ENCODE measurements at places on chromosomes 2 and 18.

DNA sequence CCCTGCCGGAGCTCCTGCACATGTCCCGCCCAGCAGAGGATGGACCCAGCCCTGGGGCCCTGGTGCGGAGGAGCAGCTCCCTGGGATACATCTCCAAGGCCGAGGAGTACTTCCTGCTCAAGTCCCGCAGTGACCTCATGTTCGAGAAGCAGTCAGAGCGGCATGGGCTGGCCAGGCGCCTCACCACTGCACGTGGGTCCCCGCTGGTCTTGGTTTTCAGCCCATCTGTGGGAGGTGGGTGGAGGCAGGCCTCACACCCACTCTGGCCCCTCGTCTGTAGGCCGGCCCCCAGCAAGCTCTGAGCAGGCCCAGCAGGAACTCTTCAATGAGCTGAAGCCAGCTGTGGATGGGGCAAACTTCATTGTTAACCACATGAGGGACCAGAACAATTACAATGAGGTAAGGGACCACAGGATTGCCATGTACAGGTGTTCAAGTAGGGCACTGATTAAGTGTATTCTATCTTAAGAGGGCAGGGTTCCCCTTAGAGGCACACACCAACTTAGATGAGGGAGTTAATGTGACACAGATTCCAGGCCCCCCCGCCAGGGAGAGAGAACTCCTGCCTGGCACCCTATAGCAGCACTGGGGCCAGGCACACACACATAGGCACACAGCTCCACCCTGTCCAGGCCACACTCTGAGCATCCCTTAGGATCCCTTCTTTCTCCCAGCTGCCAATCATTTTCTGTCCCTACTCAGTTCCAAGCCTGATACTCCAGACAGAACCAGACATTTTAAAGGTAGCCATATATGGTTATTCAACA, 5.4 kb upstream of the CHRNG start:
- no peak for DNase-seq

GRCh38 chr2:25088817-25089516, 47.1 kb downstream of the EFR3B start:
- no peak for DNase-seq

DNA sequence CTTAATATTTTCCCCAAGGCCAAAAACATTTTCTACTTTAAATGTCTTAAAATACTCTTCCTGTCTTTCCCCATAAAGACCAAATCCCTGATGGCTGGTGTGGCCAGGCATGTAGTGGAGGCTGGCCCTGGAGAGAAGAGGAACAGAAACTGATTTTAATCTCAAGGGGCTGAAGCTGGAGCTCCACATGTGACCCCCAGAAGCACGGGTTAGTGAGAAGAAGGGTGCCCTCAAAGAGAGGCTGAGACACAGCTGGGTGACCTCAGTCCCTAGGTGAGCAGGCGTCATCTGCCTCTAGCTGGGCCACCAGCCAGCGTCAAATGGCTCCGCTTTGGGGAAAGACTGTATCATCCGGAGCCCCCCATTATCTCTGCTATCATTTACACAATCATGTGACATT, 19.3 kb upstream of the TMEM18 start:
- DNase-seq = no peak

DNA sequence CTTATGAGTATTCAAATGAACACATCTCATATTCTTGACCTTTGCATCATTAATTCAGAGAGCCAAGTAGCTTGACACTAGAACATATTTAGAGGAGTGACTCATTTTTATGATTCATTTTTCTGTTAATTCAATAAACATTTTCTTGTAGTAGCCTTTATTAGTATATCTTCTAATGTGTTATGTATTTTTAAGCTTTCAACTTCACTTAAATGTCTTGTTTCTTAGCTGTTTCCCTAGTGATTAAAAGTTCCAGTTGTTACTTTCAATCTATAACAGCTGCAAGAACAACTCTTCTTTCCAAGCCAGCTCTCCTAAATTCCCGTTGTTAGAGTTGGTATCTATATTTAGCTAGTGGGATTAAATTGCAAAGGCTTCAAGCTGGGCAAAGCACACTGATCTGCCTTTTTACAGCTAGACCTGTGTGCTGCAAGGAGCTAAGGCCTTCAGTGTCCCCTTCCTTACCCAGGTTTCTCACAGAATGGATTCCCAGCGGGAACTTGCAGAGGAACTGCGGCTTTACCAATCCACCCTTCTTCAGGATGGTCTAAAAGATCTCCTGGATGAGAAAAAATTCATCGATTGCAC, at the start of gene KLHL41:
Gene KLHL41, plus strand, starts transcription at position 405 of the 588 bp plus-strand sequence. Its CDS starts 77 bp downstream, at position 482.
- DNase-seq = no peak

DNA sequence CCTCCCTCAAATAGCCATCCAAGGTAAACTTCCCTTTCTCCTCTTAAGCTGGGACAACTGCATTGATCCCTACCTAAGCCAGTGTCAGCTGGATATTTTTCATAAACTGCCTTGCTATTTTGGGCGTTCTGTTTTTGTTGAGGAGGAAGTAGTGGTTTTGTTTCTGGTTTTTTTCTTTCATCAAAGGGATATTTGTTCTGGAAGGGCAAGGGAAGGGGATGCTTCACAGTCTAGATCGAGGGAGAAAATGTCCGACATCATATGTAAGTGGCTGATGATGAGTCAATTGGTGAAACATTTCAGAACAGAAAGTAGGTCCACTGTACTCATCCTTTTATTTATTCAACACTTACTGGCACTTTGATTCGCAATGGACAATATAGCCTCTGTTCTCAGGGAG, 31.0 kb downstream of the TANC1 start:
- no peak for DNase-seq

- DNase-seq = no peak
Observed at GRCh38 chr2:183919926-183920325, 678.4 kb upstream of the ZNF804A start.

GRCh38 chr2:160493227-160494028, at the start of gene RBMS1:
Gene RBMS1, minus strand, starts transcription at chr2:160493807. Its CDS starts 444 bp downstream, at chr2:160493363.
- peak; percentile 23 for DNase-seq

DNA sequence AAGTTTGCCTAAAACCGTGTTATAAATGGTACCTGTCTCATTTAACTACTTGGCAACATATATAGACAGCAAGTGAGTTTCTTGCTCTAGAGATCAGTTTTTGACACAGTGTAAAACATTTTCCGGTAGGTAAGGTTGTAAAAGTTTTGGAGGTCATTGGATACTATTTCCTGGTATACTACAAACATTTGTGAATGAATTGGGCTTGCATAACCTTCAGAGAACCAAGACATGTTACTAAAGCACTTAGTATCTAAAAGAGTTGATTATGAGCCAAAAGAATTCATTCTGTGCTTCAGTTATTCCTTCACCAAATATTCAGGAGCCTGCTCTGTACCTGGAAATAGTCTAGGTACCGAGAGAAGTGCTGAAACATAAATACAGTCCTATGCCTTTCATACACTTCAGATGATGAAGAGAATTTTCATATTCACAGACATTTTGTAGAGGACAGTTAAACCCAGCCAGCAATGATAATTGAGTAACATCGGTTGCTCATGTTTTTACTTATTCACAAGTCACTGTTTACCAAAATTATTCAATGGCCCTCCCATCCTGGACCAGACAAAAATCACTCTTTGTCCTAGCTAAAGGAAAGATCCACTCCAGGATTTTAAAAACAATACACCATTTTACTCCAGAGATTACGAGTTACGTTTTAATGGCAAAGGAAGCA, 319.4 kb upstream of the RBMS1 start:
- DNase-seq = no peak

GRCh38 chr18:48486754-48487153, 52.1 kb upstream of the CTIF start:
- DNase-seq = no peak

- no peak for DNase-seq
Observed at GRCh38 chr18:21254576-21254975, 12.5 kb downstream of the GREB1L start.

DNA sequence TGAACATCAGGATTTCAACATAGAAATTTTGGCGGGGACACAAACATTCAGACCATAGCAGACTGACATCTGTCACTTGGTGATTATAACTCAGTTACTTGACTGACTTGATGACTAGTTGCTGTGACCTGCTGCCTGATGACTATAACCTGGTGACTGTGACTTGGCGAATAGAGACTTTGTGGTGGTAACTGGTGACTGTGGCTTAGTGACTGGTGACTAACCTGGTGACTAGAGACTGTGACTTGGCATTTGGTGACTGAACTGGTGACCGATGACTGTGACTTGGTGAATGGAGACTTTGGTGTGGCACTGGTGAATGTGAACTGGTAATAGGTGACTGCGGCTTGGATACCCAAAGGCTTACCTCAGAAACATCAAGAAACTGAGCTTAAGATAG, 563.1 kb upstream of the FAM98A start:
- no peak for DNase-seq

DNA sequence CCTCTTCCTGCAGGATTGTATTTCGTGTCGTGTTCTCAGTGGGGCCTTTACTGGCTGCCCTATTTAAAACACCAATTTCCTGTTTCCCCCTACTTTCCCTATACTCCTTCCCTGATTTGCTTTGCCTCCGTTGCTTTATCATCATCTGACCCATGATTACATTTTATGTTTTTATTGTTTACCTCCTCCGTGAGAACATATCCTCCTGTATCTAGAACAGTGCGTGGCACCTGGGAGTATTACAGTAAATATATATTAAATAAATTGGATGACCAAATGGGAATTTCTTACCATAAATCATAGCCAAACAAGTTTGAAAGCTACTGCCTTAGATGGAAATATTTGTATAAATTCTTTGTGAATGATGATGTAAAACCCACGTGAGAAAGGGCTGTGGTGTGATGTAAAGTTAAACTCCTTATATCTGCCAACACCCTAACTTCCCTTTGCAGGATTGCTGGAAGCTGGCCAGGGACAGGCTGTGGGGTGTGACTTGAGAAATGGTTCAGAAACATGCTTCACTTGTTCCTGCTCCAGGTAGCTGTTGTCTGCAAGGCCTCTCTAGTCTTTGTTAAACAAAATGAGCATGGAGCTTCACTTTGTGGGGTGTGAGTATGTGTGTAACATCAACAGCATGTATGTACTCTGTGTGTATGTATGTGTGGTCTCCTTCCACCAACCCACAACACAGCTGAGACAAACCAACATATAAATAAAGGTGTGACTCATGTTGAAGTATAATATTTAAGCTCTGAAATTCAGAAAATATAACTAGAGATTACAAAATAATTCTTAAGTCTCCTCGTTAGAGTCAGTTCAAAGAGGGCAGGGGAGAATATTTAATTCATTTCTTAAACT, 40.3 kb downstream of the LHCGR start:
- DNase-seq = no peak

DNA sequence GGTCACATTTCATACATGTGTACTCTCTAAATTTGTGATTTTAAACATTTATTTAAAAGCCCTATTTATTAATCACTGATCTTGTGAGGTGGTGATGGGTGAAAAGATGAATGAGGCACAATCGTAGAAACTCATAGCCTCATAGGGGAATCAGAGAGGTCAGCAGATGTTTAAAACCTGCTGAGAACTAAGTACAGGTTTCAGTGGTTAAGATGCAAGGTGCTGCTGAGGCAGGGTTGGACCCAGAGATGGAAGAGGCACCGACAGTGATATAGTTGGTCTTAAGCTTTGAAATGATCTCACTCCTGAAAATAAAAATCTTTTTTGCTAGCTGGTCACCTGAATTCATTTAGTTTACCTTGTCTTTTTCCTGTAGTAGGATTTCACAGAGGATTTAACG, 49.6 kb downstream of the LINC00305 start:
- DNase-seq = no peak

DNA sequence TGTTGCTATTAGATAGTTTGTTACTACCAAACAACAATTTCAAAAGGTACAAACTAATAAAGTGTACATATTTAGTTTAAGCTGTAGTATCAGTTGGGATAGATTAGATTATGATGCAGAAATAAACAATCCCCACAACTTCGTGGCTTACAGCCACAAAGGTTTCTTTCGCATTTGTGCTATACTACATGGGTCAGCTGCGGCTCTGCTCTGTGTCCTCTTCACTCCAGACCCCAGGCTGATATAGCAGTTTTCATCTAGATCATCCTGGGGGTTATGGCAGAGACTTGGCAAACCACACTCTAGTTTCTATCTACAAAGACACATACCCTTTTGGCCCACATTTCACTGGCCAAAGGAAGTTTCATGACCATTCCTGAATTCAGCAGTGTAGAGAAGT, 108.0 kb upstream of the SP5 start:
- no peak for DNase-seq

- DNase-seq = no peak
Observed at GRCh38 chr2:176582176-176582575, 312.9 kb downstream of the MTX2 start.

- no peak for DNase-seq
Observed at GRCh38 chr2:101961338-101962191, 30.2 kb upstream of the IL1R2 start.

DNA sequence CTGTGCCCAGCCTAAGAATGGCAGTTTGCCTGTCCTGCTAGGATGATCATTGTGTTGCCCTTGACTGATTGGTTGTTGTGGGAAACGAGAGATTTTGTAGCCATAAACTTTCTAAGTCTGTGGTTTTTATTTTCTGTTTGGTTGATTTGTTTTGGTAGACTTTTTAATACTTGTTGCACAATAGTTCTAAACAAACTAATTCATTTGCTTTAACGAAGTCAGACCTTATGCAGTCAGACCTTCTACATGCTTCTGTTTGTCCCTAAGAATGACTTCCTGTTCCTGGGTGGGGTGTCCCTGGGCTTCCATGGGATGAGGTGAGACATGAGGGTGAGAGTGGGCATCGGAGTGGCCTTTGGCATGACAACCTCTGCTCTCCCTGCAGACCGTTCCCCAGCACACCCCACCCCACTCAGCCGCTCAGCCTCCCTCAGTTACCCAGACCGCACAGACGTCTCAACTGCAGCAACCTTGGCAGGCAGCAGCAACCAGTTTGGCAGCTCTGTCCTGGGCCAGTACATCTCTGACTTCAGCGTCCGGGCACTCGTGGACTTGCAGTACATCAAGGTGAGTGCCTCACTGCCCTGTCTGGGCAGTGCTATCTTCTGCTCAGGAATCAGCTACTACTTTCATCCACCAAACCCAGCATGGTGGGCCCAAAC, 7.8 kb upstream of the CNNM3 start:
- DNase-seq = no peak

DNA sequence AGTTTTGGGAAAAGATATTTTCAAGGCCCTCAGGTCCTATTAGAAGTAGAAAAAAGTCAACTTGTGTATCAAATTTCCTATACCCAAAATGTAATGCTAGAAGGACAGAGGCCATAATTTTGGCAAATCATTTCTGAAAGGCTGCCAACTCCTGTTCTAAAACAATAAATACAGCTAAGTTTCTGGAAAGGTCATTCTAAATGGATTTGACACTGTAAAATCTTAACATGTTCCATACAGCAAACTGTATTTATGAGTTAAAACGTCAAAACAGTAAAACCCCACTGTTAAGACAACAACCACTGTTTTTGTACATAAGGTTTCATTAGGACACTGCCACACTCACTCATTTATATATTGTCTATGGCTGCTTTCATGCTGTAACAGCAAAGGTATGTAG, 9.7 kb downstream of the FAM98A start:
- no peak for DNase-seq

- no peak for DNase-seq
Observed at GRCh38 chr18:51621113-51621863, 423.8 kb upstream of the MEX3C start.

- DNase-seq = no peak
Observed at GRCh38 chr2:6359964-6360363, 505.7 kb downstream of the CMPK2 start.

Data from stimulated activated CD8-positive, alpha-beta memory T cell treated with anti-CD3 and anti-CD28 coated beads, Interleukin-15, amount 100 ng/mL, for 24 hours (primary cell).